ENCODE measurements at places on chromosomes 7 and 10.

GRCh38 chr7:80018941-80019808 lies 115.5 kb upstream of the GNAI1 start:
- no peaks in the 10 kb centered on the region for H3K4me1 ChIP-seq
- no peak overlapping the region for H3K4me3 ChIP-seq

GRCh38 chr7:38374507-38374906 lies 101.1 kb upstream of the TARP start:
- H3K36me3 ChIP-seq: no peaks in the 10 kb centered on the region
- DNase-seq: peak; percentile 40
- H3K4me1 ChIP-seq: no peaks in the 10 kb centered on the region
- H3K27me3 ChIP-seq: no peaks in the 10 kb centered on the region
- no peak overlapping the region for H3K4me3 ChIP-seq

DNA sequence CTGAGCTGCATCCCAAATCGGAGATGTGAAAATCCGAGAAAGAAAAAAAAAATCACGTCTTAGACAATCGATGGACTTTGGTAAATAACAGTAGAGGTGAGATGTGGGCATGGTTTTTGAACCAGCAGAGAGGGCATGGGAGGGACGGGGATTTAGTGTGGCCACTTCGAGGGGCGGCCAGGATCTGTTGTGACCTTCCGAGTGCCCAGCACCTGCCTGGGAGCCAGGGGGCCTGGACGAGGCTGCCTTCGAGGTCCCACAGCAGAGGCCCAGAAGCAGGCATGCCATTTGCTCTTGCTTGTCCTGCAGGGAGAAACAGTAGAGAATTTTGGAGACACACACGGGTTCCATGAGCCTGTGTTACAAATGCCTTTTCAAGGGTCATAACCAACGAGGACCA lies 469.7 kb upstream of the FOXK1 start:
- no peaks in the 10 kb centered on the region for H3K4me1 ChIP-seq
- H3K27me3 ChIP-seq: no peaks in the 10 kb centered on the region
- no peak overlapping the region for H3K4me3 ChIP-seq

DNA sequence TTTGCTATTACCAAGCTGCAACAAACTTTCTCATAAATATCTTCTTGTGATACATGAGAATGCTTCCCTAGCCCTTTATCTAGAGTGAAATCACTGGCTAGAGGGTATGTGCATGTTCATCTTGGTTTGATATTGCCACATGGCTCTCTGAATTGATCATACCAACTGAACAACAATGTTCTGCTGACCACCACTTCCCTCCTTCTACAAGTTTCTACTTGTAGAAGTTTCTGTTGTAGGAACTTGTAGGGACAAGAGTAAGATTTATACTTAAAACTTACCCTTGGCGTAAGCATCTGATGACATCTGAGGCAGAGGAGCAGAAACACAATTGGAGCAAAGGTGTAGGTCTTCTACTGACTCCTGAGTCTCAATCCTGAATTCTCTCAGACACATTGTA lies 86.3 kb upstream of the FAM13C start:
- no peak for DNase-seq
- H3K27ac ChIP-seq: no peak overlapping the region
- no peaks in the 10 kb centered on the region for H3K27me3 ChIP-seq
- H3K4me3 ChIP-seq: no peak overlapping the region
- no peaks in the 10 kb centered on the region for H3K36me3 ChIP-seq
- no peaks in the 10 kb centered on the region for H3K4me1 ChIP-seq

GRCh38 chr10:70735161-70735560 lies 50.0 kb downstream of the TBATA start:
- H3K4me1 ChIP-seq: no peaks in the 10 kb centered on the region
- DNase-seq: no peak
- H3K36me3 ChIP-seq: no peaks in the 10 kb centered on the region
- H3K27me3 ChIP-seq: no peaks in the 10 kb centered on the region

DNA sequence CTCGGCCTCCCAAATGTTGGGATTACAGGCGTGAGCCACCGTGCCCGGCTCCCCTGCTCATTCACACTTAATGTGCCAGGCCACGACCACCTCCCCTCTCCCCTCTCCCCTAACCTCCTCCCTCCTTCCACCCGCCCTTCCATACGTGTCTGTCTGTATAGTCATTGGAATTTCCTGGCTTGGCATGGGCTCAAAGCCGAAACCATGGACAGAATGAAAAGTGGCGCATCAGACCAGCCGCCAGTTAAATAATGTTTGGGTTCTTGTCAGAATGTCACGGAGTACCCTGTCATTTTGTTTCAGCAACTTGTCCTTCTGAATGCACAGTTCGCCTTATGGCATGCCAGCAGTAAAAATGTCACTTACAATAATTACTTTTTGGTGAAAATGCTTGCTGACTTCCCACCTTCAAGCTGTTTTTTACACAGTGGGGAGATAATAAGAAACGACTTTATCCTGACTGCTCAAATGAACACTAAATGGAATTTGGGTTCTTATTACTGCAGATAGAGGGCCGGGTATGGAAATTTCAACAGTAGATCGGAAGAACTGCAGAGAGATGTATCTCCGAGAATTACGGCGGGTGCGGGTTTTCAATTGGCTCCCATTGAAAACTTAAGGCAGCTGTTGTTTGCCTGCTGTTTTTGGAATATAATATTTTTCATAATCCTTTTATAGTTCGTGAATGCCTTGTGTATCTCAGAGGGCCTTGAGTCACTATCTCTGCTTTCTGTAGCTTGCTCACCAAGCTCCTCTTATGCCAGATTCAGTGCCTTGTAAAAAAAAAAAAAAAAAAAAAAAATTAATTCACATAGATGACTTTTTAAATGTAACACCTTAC lies 65.5 kb upstream of the SH2B2 start:
- H3K27ac ChIP-seq: no peak overlapping the region
- no peaks in the 10 kb centered on the region for H3K27me3 ChIP-seq
- DNase-seq: no peak
- H3K4me3 ChIP-seq: no peak overlapping the region

DNA sequence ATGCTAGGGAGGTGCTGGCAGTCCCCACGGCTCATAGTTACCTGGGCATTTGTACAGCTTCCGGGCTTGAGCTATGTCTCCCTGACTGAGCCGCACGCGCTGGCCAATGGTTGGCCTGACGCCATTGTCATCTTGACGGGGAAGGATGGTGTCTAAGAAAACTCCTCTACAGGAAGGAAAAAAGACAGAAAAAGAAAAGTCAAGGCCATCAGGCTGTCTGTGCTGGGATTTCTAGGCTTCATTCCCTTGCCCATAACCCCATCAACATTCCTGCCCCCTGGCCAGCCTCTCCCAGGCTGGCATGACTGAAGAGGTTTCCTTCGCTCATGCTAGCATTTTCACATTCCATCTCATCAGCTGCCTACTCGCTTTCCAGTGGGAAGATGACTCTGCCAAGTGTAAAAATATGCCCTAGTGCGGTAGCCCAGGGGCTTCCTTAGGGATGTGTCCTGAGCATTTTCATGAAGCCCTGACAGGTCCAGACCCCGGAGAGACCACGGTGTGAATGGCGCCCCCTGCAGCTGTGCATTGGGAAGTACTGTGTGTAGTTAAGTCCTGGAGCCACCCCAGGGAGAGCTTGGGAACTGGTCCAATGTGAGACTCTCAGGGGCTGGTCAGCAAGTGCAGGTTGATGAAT lies 54.5 kb upstream of the OPALIN start:
- H3K4me1 ChIP-seq: peaks cover 17% of the 10 kb centered on the region
- peak; percentile 27 for DNase-seq
- peak overlapping the region; percentile 64 for H3K27ac ChIP-seq
- H3K4me3 ChIP-seq: no peak overlapping the region
- no peaks in the 10 kb centered on the region for H3K36me3 ChIP-seq

GRCh38 chr10:99917963-99918825 lies 91.6 kb downstream of the DNMBP start:
- DNase-seq: peak; percentile 44
- peaks cover 32% of the 10 kb centered on the region for H3K4me1 ChIP-seq
- peak overlapping the region; percentile 23 for H3K4me3 ChIP-seq
- no peak overlapping the region for H3K27ac ChIP-seq

GRCh38 chr7:151252561-151252835 lies 4.0 kb upstream of the SMARCD3 start:
- H3K36me3 ChIP-seq: no peaks in the 10 kb centered on the region
- H3K4me3 ChIP-seq: peak overlapping the region; percentile 73
- H3K27me3 ChIP-seq: no peaks in the 10 kb centered on the region
- no peak for DNase-seq
- H3K27ac ChIP-seq: peak overlapping the region; percentile 97
- H3K4me1 ChIP-seq: peaks cover 45% of the 10 kb centered on the region

- no peaks in the 10 kb centered on the region for H3K4me1 ChIP-seq
- no peak overlapping the region for H3K4me3 ChIP-seq
- H3K27me3 ChIP-seq: peaks cover 16% of the 10 kb centered on the region
- H3K36me3 ChIP-seq: no peaks in the 10 kb centered on the region
Measured at GRCh38 chr7:410395-410910, 109.2 kb downstream of the PDGFA start.

DNA sequence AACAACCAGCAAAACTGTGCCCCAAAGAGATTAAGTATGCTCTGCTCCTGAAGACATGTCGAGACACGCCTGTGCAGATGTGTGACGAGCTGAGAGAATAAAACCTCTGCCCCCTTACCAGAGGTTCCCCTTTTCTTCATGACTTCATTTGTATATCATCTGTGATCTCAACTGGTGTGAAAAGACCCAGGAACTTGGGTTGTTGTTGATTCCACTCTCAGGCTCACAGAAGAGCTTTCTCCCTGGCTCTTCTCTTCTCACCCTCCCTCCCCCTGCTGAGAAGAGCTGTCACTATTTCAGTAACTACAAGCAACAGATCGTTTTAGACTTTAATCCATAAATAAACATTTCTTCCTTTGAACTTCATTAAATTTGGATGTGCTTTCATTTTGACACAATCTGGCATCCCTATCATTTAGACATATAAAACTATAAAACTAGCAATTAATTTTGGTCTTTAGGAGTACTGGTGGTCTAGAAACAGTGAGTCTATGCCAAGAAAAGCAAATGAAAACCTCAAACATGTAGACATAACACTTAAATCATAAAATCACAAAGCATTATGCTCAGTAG lies 179.3 kb upstream of the FZD8 start:
- no peak overlapping the region for H3K4me3 ChIP-seq
- H3K27me3 ChIP-seq: no peaks in the 10 kb centered on the region
- DNase-seq: no peak
- H3K27ac ChIP-seq: no peak overlapping the region
- no peaks in the 10 kb centered on the region for H3K4me1 ChIP-seq
- H3K36me3 ChIP-seq: no peaks in the 10 kb centered on the region

GRCh38 chr7:106870983-106871410 lies 5.9 kb downstream of the PIK3CG start:
- H3K27ac ChIP-seq: no peak overlapping the region
- no peak for DNase-seq
- H3K4me1 ChIP-seq: no peaks in the 10 kb centered on the region
- H3K4me3 ChIP-seq: no peak overlapping the region
- no peaks in the 10 kb centered on the region for H3K27me3 ChIP-seq

- H3K27ac ChIP-seq: no peak overlapping the region
- no peaks in the 10 kb centered on the region for H3K27me3 ChIP-seq
- peaks cover 21% of the 10 kb centered on the region for H3K4me1 ChIP-seq
Measured at GRCh38 chr7:16984375-16984774, 102.6 kb upstream of the AGR3 start.
